ENCODE measurements at places on chromosomes 4 and X.

GRCh38 chr4:170083541-170083940 is 6.2 kb downstream of the AADAT start:
- DNase-seq = no peak

GRCh38 chrX:150899191-150899757 is 806 bp upstream of the CD99L2 start:
- DNase-seq = no peak

DNA sequence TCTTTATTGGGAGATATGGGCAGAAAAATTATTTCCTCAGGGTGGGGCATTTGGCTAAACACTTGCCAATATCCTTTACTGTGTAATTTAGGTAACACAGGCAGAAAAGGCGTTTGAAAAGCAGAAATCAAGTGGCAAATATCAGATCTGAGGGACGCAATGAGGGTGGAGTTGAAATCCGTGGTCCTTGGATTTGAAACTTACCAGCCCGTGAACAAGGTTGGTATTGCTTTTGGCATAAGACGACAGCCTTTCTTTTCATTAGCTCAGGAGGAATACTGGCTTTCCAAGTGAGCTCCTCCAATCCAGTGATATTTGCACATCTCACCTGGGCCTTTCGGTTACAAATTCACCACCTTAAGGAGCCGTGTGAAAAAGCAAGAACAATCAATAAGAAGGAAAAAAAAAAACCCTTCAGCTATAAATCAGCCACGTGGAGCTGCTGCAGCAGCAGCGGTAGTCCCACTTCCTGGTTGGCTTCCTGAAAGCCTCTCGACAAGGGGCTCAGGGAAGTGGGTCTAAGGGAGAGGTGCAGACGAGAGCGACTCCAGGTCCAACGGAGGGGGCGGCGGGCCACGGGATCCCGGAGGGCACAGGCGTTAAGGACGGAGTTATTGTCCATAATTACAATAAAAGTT is 734 bp upstream of the GALNT7 start:
- no peak for DNase-seq

- no peak for DNase-seq
These were observed 174.5 kb downstream of the SMIM20 start for GRCh38 chr4:26088433-26088928.

DNA sequence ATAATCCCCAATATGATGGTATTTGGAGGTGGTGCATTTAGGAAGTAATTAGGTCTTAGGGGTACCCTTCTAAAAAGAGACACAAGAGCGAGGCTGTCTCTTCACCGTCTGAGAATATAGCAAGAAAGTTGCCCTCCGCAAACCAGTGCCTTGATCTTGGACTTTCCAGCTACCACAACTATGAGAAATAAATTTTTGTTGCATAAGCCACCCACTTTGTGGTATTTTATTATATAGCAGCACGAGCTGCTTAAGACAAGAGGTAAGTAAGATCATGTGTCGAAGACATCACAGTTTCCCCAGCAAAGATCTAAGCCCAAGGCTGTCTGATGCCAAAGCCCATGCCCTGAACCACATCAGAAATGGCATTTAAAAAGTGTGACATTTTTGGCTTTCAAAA is 9.6 kb upstream of the EXOSC9 start:
- DNase-seq = no peak

- no peak for DNase-seq
These were observed 718.7 kb upstream of the TENM3 start for GRCh38 chr4:181524499-181524898.

- DNase-seq = no peak
These were observed 121.6 kb upstream of the NOCT start for GRCh38 chr4:138894011-138894410.

DNA sequence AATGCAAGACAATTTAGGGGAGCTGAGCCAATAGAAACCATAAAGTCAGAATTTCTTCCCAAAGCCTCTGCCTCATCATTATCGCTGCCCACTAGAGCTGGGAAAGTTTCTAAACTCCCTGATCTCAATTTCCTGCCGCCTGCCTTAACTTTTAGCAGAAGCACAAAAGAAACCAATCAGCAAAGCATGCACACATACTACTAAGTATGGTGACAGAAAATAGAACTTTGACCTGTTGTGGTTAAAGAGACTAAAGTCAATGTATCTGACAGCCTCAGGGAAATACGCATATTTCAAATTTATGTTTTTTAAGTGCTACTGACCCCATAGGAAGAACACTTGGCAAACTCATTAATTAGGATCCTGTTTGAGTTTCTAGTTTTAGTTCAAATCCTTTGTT is 10.1 kb downstream of the STK26 start:
- DNase-seq = no peak

GRCh38 chr4:67566335-67566734 is 7.8 kb downstream of the STAP1 start:
- DNase-seq = no peak

DNA sequence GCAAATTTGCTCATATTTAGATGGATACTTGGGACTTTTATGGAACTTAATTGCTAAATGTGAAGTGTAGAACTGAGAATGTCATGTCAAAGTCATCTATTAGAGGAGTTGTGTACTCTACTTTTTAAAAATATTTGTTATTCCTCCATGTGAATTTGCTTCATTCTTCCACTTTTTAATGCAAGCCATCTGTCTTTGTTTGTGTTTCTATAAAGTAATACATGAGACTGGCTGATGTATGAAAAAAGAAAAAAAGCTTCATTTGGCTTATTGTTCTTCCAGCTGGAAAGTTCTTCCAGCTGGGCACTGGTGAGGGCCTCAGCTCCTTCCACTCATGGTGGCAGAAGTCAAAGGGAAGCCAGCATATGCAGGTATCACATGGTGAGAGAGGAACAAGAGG is 114.6 kb upstream of the GRID2 start:
- DNase-seq = no peak

GRCh38 chrX:7109838-7110793 is 37.4 kb upstream of the STS start:
- no peak for DNase-seq

GRCh38 chrX:24464498-24464835 is 619 bp upstream of the PDK3 start:
- DNase-seq = no peak

DNA sequence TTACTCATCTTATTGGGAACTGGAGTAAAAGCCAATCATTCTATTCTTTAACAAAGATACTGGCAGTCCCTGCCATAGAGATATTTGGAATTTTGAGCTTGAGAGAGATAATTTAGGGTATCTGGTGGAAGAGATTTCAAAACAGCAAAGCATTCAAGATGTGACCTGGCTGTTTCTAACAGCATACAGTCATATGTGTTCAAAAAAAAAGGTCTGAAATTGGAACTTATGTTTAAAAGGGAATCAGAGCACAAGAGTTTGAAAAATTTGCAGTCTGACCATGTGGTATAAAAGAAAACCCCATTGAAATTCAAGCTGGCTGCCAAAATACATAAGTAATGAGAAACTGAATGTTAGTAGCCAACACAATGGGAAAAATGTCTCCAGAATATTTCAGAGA is 42.2 kb downstream of the UGT2B10 start:
- no peak for DNase-seq

- DNase-seq = no peak
These were observed 16.6 kb downstream of the CHST7 start for GRCh38 chrX:46589977-46590723.

GRCh38 chr4:6824772-6825402 is 42.4 kb downstream of the KIAA0232 start:
- DNase-seq = no peak

- DNase-seq = no peak
These were observed 15.7 kb downstream of the CFAP99 start for GRCh38 chr4:2434420-2434819.

- no peak for DNase-seq
These were observed 36.3 kb upstream of the AREG start for GRCh38 chr4:74408639-74409038.

DNA sequence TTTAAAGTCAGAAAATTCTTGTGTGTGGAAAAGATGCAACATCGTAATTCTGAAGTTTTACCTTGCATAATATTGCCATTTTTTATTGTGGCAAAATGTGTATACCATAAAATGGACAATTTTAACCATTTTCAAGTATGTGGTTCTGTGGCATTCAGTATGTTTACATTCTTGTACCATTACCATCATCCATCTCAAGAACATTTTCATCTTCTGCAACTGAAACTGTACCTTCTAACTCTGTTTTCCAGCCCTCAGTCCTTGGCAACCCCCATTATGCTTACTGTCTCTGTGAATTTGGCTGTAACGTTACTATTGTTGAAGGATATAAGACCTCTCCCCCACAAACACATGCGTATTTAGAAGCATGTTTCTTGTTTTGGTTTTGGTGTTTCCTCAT is 123.2 kb downstream of the BMPR1B start:
- no peak for DNase-seq

- no peak for DNase-seq
These were observed 136.8 kb downstream of the PLS3 start for GRCh38 chrX:115697806-115698205.

DNA sequence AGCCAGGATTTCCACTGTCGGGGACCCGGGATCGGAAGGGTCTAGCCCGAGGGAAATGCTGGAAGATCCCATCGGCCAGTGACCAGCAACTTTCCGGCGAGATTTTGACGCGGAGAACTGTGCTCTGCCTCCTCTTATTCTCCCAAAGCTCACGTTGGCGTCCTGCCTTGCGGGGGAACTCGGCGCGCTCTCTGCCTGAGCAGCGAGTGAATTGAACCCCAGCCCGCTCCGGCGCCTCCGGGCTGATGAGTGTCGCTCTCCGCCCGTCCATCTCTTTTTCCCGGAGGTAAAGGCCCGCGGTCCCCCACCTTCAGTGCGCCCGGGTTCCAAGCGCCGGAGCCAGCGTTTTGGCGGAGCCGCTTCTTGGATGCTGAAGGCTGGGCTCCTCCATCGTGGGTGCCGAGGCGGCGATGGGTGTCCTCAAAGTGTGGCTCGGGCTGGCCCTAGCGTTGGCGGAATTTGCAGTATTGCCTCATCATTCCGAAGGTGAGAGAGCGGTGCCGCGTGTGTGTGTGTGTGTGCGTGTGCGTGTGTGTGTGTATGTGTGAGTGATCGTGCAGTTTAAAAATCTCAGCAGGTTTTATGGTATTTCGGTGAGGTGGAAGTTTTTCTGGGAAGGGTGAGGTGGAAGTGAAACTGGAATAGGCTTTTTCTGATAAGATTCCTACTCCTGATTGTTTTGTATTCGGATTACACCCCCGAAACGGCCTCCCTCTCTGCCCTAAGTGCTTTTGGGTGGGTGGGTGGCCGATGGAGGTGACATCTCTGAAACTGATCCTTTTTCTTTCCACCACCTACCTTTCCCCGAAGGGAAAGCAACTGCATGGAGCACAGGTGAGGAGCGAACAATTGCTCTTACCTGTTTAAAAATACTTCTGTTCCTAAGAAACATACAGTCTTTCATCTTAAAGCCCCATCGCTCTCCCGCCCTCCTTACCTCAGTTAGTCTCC is 752 bp downstream of the FRAS1 start:
- no peak for DNase-seq

DNA sequence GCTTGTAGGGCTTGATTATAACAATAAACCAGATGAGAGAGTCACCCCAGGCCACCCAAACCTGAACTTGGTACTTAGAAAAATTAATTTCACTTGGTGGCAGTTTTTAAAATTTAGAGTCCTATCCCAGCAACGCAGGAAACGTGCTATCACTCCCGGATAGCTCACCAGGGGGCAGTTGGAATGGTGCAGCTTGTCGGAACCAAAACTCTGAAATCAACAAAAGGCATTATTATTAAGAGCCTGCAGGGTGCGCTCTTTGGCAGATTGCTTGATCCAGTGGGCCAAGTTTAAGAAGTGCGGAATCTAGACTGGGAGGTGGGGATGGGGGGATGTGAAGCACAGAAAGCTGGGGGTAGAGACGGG is 2.4 kb downstream of the FRAS1 start:
- no peak for DNase-seq

GRCh38 chr4:165006456-165006855 is 25.3 kb upstream of the TRIM60 start:
- no peak for DNase-seq

DNA sequence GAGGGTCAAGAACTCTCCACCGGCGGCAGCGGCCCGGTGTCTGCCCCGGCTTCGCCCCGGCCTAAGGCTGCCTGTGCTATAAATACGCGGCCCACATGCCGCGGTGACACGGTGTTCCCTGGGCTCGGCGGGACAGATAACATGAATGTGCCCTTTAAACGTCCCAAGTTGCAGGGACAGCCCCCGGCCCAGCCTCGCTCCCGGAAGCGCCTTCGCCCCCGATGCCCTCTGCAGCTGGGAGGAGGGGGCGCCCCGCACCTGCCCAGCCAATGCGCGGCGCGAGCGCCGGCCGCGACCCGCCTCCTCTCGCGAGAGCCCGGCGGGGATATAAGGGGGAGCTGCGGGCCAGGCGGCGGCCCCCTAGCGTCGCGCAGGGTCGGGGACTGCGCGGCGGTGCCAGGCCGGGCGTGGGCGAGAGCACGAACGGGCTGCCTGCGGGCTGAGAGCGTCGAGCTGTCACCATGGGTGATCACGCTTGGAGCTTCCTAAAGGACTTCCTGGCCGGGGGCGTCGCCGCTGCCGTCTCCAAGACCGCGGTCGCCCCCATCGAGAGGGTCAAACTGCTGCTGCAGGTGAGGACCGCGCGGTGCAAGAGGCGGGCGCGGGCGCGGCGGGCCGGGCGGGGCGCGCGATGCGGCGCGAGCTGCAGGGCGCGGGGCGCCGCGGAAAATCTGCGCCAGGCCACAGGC is at the start of gene SLC25A4:
Gene SLC25A4, plus strand, starts transcription at position 355 of the 689 bp plus-strand sequence. Its CDS starts 107 bp downstream, at position 462.
- peak; percentile 57 for DNase-seq

DNA sequence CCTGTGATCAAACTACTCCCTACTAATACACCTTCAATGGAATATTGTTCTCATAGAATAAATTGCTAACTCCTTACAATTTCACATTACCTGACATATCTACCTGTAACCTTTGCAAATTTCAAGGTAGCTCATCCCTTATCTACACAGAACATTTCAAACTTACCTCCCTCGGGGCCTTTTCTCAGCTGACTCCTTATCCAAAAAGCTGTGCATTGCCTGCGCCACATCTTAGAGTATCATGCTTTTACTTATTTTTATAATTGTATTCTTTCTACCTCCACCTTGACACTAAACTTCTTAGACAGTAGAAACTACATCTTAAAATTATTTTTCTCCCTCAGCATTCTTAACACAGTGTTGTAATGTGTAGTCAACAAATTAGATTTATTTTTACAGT is 198.5 kb downstream of the FBXO8 start:
- no peak for DNase-seq

DNA sequence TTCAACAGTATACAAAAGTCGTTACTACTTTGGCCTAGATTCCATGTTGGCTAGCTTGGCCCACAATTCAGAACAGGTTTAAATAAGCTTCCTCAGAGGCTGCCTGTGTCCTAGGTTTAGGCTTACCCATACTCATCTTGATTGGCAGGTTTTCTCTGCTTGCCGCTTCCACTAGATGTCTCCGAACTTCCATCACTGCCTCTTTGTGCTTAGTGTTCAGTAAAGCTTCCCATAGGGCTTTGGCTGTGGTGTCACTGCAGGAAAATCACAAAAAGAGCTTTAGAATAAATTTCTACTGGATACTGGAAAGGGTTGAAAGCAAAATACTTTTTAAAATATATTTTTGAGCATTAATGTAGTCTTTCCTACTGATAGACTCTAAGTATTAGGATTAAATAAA is 52.4 kb downstream of the SCFD2 start:
- DNase-seq = no peak

GRCh38 chr4:76518241-76518640 is 83.2 kb downstream of the SHROOM3 start:
- DNase-seq = no peak

GRCh38 chrX:71909956-71910355 is 689 bp upstream of the NHSL2 start:
- no peak for DNase-seq

GRCh38 chrX:69185886-69186285 is 20.6 kb upstream of the PJA1 start:
- DNase-seq = no peak

GRCh38 chrX:1803741-1804140 is 188.9 kb downstream of the ASMT start:
- DNase-seq = no peak

GRCh38 chr4:172232966-172233365 is 419.8 kb downstream of the GALNTL6 start:
- no peak for DNase-seq

All from stimulated activated CD4-positive, alpha-beta T cell treated with anti-CD3 and anti-CD28 coated beads, Interleukin-1b, Interleukin-23, amount 100 ng/mL, for 1 hour (primary cell).